ENCODE measurements at places on chromosomes 3 and 15.

GRCh38 chr3:194166682-194167479 lies 30.9 kb downstream of the HES1 start:
- no peak for DNase-seq

DNA sequence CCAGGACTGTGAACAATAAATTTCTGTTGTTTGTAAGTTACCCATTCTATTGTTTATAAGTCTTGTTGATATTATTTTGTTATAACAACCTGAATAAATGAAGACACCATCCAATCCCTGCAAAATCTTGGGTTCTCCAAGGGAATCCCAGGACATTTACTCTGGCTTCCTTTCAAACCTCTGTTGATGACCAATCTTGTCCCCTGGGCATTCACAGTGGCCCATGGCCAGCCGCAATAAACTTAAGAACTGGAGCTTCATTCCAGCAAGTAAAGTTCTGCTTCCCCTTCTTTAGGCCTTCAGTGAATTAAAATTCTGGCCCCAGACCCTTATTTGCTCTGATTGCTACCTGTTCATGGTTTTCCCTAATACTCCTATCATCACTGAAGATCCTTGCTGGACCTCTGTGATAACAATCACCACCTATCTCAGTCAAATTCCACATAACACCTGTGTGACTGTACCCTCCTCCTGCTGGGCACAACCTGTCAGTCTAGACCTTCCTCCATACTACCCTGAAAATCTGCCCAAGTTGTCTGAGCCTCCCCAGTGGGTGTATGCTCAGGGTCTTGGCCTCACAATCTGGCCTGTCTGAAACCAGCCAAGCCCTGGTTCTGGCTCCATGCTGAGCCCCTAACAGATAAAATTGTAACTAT lies 153.1 kb downstream of the SEMA6D start:
- no peak for DNase-seq

DNA sequence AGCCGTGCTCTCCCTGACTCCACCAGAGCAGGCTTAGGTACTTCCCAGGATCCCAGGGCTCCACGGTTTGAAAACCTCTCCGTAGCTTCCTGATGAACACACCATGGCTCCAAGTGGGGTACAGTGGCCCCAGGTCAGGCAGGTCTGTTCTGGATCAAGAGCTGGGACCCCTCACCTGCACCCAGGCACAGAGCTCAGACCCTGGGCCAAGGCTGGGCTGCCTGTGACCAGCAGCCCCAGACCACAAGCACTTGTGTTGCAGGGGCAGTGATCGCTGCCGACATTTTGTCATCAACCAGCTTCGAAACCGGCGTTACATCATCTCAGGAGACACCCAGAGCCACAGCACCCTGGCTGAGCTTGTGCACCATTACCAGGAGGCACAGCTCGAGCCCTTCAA lies 5.3 kb downstream of the SH2D7 start:
- DNase-seq: no peak

GRCh38 chr3:192816351-192816750 lies 89.0 kb upstream of the FGF12 start:
- DNase-seq: no peak

- no peak for DNase-seq
Observed at GRCh38 chr3:111481551-111481950, 60.4 kb upstream of the CD96 start.

GRCh38 chr15:66126031-66126441 lies 127.5 kb downstream of the MEGF11 start:
- DNase-seq: no peak

- no peak for DNase-seq
Observed at GRCh38 chr3:172241405-172241804, 202.0 kb downstream of the FNDC3B start.

DNA sequence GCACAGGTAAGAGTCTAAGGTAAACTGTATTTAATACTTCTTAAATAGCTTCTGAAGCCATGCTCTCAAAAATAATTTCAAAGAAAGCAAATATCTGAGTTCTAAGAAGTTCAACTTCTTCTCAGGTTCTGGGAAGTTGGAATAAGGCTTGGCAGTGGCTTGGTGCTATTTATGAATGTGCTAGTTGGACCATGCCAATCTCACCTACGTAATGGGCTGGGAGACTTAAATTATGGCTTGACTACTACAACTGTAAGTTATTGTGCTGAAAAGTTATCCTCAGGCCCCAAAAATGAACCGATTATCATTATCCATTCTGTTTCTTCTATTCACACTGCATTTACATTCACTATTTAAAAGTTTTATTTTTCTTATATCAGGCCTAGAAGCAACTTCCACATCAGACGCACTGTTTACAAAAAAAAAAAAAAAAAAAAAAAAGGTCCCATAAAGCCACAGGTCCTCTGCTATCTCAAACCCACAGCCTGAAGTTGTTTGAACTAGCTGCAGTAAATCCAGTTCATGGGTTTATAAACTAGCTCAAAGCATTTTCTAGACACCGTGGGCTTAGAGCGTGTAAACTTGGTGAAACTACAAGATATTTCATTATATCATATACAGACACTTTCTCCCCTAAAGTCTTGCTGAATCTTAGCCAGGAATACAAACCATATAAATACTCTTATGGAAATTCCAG lies 3.4 kb downstream of the LRIG1 start:
- no peak for DNase-seq

DNA sequence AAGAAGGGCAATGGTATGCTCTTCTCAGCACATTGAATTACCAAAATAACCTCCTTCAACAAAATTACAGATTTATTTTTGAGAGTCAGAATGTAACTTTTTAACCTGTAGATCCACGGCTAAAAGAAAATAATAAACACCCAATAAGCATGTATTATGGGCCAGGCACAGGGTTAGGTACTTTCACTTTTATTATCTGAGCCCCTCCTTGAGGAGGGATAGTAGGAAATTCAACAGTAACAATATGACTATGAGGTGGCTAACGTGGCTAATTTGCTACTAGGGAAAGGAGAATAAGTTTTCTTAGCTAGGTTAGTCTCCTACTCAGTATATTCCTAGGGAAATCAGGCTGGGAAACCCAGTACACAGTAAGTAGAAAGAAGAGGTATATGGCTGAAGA lies 306.9 kb downstream of the GAP43 start:
- DNase-seq: no peak

GRCh38 chr15:98555173-98555515 lies 93.2 kb upstream of the IGF1R start:
- DNase-seq: no peak

- DNase-seq: no peak
Observed at GRCh38 chr3:190003068-190003467, 117.6 kb downstream of the P3H2 start.

DNA sequence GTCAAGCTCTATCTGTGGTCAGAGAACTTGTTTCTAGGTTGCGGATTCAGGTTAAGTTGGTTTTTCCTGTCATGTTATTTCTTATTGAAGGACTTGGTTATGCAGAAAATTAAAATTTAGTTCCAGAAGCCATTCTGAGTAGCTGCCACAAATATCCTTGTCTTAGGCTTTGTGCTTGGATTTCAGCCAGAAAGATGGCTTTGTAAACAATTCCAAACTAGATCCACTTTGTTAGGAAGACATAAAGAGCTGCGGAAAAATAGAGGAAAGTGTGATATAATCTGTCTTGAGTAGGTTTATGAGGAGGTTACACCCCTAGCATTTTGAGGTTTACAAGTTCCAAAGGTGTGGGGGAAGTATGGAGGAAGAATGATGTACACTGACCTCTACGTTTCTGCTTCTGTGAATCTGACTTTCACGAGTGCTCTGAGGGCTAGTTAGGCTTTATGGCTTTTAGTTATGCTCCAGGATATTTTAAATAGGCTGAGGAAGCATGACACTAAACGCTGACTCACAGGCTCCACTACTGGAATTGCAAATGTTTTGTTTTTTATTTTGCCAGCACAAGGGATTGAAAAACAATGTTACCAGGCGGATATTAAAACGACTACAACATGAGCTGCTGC lies 46.3 kb upstream of the UTS2B start:
- DNase-seq: no peak

DNA sequence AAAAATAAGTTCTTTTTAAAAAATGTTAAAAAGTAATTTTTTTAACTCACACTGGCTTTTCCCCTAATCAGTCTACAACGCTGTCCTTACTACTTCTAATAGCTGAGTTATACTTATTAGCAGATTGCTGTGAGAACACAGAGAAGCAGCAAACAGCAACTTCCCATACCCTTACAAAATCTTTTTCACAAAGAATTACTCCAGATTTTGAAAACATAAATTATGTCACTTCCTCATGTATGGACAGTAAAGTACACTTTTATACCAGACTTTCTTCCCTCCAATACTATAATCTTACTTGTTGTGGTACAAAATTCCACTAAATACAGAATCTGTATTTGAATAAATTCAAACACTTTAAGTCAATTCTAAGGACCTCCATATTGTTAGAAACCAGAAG lies 2.1 kb downstream of the PHC3 start:
- DNase-seq: no peak

- DNase-seq: no peak
Observed at GRCh38 chr3:95775486-95776094, 1038.8 kb upstream of the EPHA6 start.

GRCh38 chr3:4290272-4290893 lies 12.8 kb upstream of the SETMAR start:
- no peak for DNase-seq

DNA sequence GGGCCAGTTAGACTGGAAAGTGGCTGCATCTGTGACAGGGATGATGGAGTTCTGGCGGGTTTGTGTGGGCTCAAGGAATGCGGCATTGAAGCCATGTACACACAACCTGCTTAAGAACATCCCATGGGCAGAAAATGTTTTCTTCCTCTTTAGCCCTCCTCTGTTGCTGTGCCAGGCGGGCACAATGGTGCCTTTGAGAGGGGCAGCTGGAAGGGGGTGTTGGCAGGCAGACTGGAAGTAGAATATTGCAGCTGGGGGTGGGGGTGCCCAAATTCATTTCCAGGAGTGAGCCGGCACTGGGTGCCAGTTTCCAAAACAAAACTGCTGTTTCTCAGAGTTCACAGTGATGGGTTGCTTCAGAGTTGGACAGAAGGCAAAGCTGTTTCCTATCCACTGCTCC lies 91.8 kb upstream of the ETV5 start:
- peak; percentile 33 for DNase-seq

- no peak for DNase-seq
Observed at GRCh38 chr3:174613173-174613572, 246.0 kb upstream of the NAALADL2 start.

GRCh38 chr3:177197727-177198460 lies 612 bp upstream of the TBL1XR1 start:
- DNase-seq: no peak

DNA sequence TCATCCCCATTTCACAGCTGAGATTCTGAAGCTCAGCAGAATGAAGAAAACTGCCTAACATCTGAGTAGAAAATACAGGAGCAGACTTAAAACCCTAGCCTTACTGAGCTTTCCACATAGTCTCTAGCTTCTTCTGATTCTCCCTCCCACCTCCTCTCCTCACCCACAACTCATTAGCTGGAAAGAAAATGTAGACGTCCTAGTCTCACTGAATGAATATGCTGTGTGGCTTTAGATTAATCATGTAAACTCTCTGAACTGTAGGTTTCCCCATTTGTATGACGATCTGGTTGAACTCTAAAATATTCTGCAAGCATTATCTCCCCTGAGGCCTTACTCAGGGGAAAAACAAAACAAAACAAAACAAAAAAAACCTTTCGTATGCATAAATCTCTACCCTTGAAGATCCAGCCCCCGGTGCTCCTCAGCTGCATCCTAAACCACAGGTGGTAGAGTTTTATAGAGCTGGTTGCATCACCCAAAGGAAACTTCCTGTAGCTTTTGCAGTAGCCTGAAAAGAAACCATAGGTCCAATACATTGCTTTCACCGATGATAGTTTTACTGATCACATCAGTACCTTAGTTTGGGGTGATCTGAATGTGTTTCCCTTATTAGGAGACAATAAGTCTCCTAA lies 40.6 kb downstream of the FOXB1 start:
- no peak for DNase-seq

DNA sequence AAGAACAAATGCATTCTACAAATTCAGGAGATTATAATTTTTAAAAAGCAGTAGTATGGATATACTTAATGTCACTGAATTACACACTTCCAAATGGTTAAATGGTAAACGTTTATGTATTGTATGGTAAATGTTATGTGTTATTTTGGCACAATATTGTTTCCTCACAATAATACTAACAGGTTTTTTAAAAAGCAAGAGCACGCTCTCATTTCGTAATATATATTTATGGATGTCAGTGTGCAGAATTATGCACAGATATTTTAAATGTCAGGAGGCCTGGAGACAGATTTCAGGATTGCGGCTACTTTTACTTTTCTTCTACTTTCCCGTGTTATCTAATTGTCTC lies 533 bp downstream of the ZNF445 start:
- DNase-seq: no peak

GRCh38 chr3:46163556-46164041 lies 44.5 kb downstream of the CCR1 start:
- DNase-seq: no peak

DNA sequence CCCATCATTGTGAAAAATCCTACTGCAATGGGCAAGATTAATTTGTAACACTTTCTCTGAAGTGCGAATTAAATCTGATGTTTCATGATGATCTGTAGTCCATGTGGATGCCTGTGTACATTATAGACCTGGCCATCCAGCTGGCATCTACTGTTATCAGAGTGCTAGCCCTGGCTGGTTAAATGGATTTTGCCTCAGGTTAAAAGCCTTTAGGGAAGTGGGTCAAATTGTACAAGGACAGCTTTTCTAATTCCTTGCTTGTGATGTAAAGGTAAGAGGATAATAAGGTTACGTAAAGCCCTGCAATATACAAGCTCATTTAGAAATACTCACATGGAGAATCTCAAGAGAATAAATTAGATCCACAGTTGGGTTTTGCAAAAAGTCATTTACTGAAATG lies 138.2 kb downstream of the EPHA3 start:
- no peak for DNase-seq

GRCh38 chr3:10196389-10197052 lies 31.8 kb downstream of the IRAK2 start:
- DNase-seq: no peak

GRCh38 chr15:59838900-59839299 lies 149.8 kb upstream of the BNIP2 start:
- no peak for DNase-seq

DNA sequence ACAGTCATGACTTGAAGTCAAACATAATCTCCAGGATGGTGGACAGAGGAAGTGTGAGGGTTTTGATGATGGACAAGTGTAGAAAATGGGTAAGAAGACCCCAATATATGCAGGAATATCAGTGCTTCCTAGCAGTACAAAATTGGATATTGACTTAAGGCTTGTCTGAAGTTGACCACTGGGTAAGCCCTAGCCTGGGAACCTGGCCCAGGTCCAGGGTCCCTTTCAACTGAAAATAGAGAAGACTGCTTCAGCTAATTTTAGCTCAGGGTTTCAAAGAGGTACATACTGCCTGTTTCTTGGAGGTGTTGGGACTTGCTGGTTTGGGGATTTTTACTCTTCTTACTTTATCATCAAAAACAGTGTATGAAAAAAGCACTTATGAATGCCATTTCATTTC lies 4.7 kb downstream of the NR1D2 start:
- DNase-seq: no peak

DNA sequence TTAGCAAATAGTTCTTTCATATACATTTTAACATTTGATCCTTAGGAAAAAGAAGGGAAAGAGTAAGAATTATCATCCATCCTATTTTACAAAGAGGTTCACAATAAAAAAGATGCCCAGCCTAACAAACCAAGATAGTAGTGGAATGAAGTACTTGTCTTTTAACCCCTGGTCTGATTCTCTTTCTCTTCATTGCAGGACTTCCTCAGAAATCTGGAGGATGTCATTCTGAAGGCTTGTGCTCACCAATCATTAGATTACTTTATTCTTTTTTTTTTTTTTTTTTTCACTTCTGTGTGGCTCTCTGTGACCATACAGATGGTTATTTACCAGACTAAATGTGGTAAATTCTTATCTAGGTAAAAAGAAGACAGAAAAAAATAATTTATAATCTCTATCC lies 7.0 kb downstream of the HDGFL3 start:
- DNase-seq: no peak
